ENCODE measurements at places on chromosomes 11 and 22.

GRCh38 chr11:1261241-1262071, 38.6 kb downstream of the MUC5B start:
- peaks cover 6% of the 10 kb centered on the region for H3K4me1 ChIP-seq
- H3K27me3 ChIP-seq, result no peaks in the 10 kb centered on the region
- no peak overlapping the region for H3K27ac ChIP-seq
- DNase-seq, result no peak
- H3K36me3 ChIP-seq, result peaks cover 4% of the 10 kb centered on the region

DNA sequence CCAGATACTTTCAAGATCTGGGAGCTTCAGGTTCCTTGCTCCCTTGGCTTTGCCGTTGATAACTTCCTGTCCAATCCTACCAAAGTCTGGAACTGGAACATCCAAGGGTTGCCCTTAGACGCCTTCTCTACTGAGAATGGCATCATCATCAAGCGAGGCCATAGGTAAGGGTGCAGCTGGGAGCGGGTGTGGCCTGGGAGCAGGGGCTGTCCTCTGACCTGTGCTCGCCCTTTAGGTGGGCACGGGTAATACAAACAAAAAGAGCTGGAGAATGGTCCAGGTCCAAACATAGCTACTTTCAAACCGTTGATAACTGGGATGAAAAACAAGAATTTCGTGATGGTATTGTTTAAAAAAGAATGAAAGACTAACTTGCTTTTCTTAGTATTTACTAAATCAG, 25.0 kb downstream of the CASP12 start:
- H3K4me1 ChIP-seq, result peaks cover 34% of the 10 kb centered on the region
- no peaks in the 10 kb centered on the region for H3K36me3 ChIP-seq
- no peak for DNase-seq
- no peak overlapping the region for H3K27ac ChIP-seq
- no peak overlapping the region for H3K4me3 ChIP-seq

- H3K36me3 ChIP-seq, result no peaks in the 10 kb centered on the region
- H3K4me3 ChIP-seq, result peak overlapping the region; percentile 59
- H3K4me1 ChIP-seq, result peaks cover 5% of the 10 kb centered on the region
Observed at GRCh38 chr11:115503083-115503885, 931 bp downstream of the CADM1 start.

GRCh38 chr11:15748132-15748531, 608.2 kb downstream of the SOX6 start:
- no peaks in the 10 kb centered on the region for H3K4me1 ChIP-seq
- DNase-seq, result no peak
- H3K4me3 ChIP-seq, result no peak overlapping the region
- no peaks in the 10 kb centered on the region for H3K36me3 ChIP-seq

- no peak for DNase-seq
- H3K36me3 ChIP-seq, result peaks cover 1% of the 10 kb centered on the region
- no peak overlapping the region for H3K27ac ChIP-seq
- H3K4me1 ChIP-seq, result peaks cover 1% of the 10 kb centered on the region
- no peaks in the 10 kb centered on the region for H3K27me3 ChIP-seq
Observed at GRCh38 chr11:31387379-31387778, 17.7 kb downstream of the DNAJC24 start.

DNA sequence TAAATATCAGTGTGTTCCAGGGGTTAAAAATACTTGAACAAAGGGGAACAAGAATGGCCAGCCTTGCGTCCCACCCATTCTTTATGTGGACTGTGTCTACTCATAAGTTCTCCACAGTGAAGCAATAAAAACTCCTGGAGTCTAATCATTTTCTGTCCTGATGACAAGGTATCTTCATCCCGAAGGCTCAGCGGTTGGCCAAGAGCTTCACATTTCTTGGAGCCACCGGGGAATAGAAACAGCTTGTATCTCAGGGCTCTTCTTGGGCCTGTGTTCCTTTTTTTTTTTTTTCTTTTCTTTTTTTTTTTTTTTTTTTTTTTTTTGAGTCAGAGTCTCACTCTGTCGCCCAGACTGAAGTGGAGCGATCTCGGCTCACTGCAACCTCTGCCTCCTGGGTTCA, 36.8 kb upstream of the ADORA2A start:
- DNase-seq, result no peak
- peaks cover 14% of the 10 kb centered on the region for H3K36me3 ChIP-seq
- H3K27ac ChIP-seq, result no peak overlapping the region

DNA sequence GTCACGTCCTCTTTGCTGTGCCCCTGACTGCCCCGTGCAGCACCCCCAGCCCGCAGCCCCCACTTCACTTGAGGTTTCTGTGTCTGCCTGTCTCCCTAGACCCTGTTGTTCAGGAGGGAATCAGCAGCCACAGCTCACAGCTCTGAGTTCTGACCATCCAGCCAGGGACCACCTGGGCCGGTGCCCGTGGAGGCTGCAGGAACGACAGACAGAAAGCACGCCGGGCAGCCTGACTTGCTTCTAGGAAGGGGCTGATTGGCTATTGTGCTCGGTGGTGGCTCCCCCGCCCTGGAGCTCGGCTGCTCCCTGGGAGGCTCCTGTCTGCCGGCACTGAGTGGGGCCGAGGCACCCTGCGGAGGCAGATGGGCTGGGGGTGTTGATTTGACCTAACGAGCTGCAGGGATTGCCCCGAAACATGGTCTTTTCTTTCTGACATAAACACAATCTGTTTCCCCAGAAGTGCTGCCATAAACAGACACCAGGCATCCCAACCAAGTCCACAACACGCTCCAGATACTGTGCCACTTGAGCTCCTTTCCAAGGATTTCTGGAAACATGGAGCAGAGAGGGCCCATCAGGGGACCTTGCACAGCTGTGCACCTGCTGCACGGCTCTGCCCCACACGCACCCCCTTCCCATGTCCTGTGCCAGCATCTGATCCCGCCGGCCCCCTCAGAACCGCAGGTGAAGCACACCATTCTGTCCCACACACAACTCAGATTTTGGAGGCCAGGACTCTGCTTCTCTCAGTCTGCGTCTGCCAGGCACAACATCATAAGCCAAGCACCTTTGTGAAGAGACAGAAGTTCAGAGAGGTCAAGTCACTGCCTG, 855.9 kb downstream of the TBC1D22A start:
- no peaks in the 10 kb centered on the region for H3K27me3 ChIP-seq
- H3K4me1 ChIP-seq, result no peaks in the 10 kb centered on the region
- DNase-seq, result no peak
- no peak overlapping the region for H3K27ac ChIP-seq
- H3K36me3 ChIP-seq, result no peaks in the 10 kb centered on the region
- no peak overlapping the region for H3K4me3 ChIP-seq

- no peaks in the 10 kb centered on the region for H3K27me3 ChIP-seq
- no peak for DNase-seq
- no peaks in the 10 kb centered on the region for H3K4me1 ChIP-seq
- H3K4me3 ChIP-seq, result no peak overlapping the region
- no peak overlapping the region for H3K27ac ChIP-seq
Observed at GRCh38 chr11:22079133-22079872, 113.6 kb upstream of the ANO5 start.

GRCh38 chr22:40021401-40022000, 26.7 kb downstream of the FAM83F start:
- H3K27ac ChIP-seq, result no peak overlapping the region
- H3K4me1 ChIP-seq, result peaks cover 13% of the 10 kb centered on the region
- DNase-seq, result no peak
- no peaks in the 10 kb centered on the region for H3K27me3 ChIP-seq
- no peaks in the 10 kb centered on the region for H3K36me3 ChIP-seq

GRCh38 chr11:94629741-94630140, 62.6 kb downstream of the PIWIL4 start:
- DNase-seq, result no peak
- H3K36me3 ChIP-seq, result peaks cover 1% of the 10 kb centered on the region
- H3K27me3 ChIP-seq, result no peaks in the 10 kb centered on the region

- no peak overlapping the region for H3K4me3 ChIP-seq
- no peaks in the 10 kb centered on the region for H3K36me3 ChIP-seq
- H3K27ac ChIP-seq, result no peak overlapping the region
Observed at GRCh38 chr11:118282606-118283005, 18.5 kb upstream of the MPZL2 start.

DNA sequence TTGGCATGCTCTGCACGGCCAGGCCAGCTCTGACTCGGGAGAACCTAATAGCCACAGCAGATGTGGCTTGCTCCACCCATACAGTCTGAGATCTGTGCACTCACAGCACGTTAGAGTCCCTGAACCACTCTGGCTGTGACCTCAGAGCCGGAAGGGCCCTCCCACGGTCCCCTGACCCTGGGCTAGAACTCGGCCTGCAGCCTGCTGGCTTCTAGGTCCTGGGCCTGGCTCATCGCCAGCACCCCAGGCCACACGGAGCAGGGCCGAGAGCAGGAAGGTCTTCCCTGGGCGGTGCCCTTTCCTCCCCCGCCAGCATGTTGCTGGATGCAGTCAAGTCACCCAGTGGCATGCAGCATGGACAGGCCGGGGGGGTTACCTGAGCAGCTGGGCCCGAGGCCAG, 35.3 kb upstream of the TTLL12 start:
- H3K27me3 ChIP-seq, result no peaks in the 10 kb centered on the region
- H3K27ac ChIP-seq, result no peak overlapping the region
- no peaks in the 10 kb centered on the region for H3K4me1 ChIP-seq
- no peaks in the 10 kb centered on the region for H3K36me3 ChIP-seq

DNA sequence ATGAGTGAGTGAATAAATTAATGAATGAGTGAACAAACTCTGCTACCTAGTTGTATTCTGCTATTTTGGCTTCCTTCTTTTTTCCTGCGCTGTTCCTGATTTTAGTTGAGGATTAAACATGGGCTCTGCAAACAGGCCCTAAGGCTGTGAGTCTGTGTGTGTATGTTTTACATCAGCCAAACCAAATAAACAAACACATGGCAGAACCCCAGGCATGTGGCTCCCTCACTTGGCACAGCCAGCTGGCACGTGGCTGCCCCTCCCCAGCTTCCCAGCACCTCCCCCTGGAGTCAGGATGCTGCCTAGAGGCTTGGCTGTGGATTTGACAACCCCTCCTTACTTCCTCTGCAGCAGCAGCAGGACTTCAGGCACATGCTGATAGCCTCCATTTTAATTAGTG, 593.2 kb downstream of the INSC start:
- H3K36me3 ChIP-seq, result no peaks in the 10 kb centered on the region
- H3K4me1 ChIP-seq, result no peaks in the 10 kb centered on the region
- DNase-seq, result no peak
- no peak overlapping the region for H3K27ac ChIP-seq
- H3K4me3 ChIP-seq, result no peak overlapping the region

GRCh38 chr22:23115825-23116494, 25.8 kb downstream of the RSPH14 start:
- H3K36me3 ChIP-seq, result no peaks in the 10 kb centered on the region
- no peak overlapping the region for H3K27ac ChIP-seq
- DNase-seq, result no peak
- no peak overlapping the region for H3K4me3 ChIP-seq
- peaks cover 9% of the 10 kb centered on the region for H3K4me1 ChIP-seq

GRCh38 chr22:36104988-36105387, 55.6 kb downstream of the APOL3 start:
- DNase-seq, result no peak
- H3K27ac ChIP-seq, result no peak overlapping the region
- H3K27me3 ChIP-seq, result peaks cover 15% of the 10 kb centered on the region
- no peaks in the 10 kb centered on the region for H3K4me1 ChIP-seq

GRCh38 chr22:40300884-40301672, 45.2 kb upstream of the ADSL start:
- no peak overlapping the region for H3K27ac ChIP-seq
- peaks cover 20% of the 10 kb centered on the region for H3K4me1 ChIP-seq
- H3K36me3 ChIP-seq, result peaks cover 49% of the 10 kb centered on the region
- H3K4me3 ChIP-seq, result no peak overlapping the region
- no peaks in the 10 kb centered on the region for H3K27me3 ChIP-seq

All from T-helper 2 cell treated with Interferon-gamma antibody and Interleukin-4, amounts not matched to agents 5 μg/mL and 100 μg/mL, for 36 hours (primary cell).